CD4-positive, alpha-beta T cell treated with Interleukin-17A for 1 hour (primary cell): ENCODE measurements at places on chromosomes 6 and 20.

DNA sequence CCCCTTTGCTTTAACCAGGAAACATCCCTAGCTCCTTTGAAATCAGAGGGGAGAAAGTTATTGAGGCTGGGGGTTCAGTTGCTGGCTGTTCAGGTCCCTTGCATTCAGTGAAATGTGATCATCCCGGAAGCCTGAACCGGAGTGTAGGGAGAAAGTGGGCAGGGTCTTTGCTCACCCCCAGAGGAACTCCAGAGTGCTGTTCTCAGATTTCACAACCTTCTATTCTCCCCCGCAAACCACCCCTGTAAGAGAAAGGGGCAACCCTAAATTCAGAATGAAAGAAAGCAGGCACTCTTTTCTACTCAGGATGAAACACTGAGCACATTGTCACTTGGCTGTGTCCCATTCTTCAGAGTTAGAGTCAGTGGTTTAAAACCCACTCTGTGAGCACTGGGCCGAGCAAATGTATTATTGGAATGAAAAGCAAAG is 139.8 kb downstream of the KHDC1L start:
- no peak for DNase-seq

- no peak for DNase-seq
Measured at GRCh38 chr6:105482921-105483320, 80.0 kb upstream of the PREP start.

DNA sequence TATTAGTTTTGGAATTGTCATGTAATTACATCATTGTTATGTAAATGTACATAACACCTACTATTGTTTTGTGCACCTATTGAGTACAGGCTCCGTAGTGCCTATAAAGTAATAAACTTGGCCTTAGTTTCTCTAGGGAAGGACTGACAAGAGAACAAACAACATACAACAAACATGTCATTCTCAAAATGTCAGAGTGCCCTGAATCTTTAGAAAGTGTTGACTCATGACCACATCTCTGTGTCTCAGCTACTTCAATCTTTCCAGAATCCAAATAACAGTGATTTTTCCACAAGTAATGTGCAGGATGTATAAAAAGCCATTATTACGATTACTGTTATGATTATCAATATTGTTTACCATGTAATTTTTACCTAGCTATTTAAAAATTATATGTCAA is 17.2 kb downstream of the LAMP5 start:
- DNase-seq, result no peak

GRCh38 chr6:33994472-33995308 is 151.2 kb downstream of the GRM4 start:
- DNase-seq, result no peak

DNA sequence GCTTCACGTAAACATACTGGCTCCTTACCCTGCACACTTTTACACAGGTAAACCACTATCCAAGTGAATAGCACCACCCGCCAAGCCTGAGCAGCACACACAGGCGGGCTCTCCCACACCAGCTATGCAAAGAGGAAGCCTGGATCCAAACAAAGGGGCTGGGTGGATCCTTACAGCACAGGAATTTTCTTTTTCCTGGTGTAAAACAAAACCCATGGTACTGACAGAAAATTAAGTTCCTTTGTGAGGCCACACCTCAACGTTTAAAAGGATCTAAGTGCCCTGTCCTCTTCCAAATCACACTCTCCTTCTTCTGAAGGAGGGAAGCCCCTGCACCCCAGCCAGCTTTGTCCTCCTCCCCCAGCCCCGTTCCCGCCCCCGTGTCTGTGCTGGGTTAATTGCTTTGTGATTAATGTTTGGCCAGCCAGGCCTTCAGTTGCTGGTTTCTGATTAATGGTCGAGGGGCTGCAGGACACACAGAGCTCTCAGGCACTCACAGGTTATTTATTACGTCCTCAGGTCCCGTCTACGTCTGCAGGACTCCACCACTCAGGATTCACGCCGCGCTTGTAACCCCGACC is 6.1 kb downstream of the DACT2 start:
- DNase-seq, result no peak

DNA sequence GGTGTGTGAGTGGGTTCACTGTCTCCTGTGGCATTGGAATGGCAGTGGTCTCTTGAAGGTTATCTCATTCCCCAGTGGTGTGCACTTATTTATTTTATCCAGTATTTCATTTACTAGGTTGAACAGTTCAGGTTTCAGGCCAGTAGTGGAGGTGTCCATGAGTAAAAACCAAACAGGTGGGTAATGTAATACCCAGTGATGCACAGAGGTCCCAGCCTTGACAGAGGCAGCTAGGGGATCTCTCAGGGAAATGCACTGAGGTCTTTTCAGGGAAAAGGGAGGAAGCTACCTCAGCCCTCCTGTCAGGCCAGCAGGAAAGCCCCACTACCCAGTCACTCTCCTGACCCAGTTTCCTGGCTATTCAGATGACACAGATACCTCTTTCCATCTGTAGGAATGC is 403.6 kb downstream of the UTRN start:
- DNase-seq, result no peak

DNA sequence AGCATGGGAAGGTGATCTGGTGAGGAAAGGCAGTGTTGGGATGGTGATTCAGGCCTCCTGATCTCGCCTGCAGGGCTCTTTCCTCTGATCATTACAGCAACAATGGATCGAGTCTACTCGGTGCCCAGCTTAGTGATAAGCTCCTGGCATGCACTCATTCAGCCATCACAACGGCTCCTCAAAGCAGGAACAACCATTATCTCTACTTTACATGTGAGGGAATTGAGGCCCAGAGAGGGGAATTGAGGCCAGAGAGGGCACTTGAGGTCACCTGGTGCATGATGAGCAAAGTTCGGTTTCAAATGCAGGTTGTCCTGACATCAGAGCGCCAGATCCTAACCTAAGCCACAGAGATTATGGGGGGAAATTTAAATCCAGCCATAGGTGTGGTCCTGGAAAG is 42.0 kb upstream of the BPIFA2 start:
- no peak for DNase-seq

DNA sequence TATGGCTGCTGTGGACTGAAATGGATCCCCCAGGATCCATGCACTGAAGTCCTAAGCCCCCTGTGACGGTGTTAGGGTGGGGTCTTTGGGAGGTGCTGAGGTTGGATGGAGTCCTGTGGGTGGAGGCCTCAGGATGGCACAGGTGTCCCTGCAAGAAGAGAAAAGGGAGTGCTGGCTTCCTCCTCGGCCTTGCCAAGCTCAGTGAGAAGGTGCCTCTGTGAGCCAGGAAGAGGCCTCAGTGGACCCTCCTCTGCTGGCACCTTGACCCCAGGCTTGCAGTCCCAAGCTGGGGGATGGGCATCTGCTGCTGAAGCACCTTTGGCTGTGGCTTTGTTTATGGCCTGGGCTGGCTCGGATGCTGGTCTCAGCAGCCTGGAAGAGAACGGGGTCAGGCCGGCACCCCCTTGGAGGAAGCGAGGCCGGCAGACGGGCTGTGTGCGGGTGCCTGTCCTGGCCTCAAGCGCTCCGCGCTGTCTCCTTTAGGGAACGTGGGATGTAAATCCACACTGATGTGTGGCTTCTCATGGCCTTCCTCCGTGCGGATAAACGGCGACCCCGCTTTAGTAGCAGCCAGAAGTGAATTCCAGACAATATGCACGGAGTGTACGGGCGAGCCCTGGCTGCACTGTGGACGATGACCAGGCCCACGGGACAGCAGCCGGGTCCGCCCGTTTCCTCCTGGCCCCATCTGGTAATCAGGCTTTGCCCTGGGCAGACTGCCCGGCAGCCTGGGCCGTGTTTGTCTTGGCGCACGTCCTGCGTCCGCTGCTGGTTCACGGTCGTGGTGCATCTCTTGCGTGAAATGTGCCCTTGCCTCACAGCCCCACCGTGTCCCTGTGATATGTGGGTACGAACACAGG is 182.6 kb downstream of the ERMARD start:
- DNase-seq, result no peak

GRCh38 chr6:132853059-132853458 is 38.7 kb downstream of the RPS12 start:
- DNase-seq, result no peak

- DNase-seq, result no peak
Measured at GRCh38 chr6:71254323-71254722, 34.3 kb upstream of the OGFRL1 start.

DNA sequence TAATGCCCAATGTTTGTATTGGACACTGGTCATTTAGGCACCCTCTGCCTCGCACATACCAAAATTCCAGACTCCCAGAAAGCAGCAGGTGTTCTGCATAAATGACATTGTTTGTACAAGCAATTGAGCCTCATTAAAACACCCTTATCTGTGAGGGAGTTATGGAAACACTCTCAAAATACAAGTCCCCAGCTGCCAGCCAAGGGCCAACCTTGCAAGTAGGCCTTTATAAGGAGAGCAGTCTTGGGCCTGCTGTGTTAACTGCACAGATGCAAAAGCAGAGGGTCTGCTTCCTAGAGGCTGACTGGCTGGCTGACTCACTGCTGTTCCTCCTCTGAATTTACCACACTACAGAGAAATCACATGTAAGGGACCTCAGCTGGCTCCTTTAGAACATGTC is 150.4 kb upstream of the HMGN3 start:
- DNase-seq, result no peak

DNA sequence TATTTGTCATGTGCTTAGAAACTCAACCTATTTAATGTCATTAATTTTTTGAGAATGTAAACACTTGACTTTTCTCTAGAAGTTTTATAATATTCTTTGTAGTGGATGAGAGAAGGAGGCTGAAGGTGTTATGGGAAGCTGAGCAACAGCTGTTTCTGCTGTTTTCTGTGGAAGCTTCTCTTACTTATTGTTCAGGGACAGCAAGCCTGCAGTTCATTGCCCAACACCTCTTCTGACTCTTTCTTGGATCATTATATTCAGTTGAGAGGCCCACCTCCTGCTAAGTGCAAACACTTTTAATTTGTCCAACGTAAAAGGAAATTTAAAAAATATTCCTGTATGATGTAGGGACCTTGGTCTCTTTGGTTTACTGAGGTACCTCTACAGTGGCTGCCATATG is 12.0 kb upstream of the ADGRF4 start:
- DNase-seq, result no peak

- no peak for DNase-seq
Measured at GRCh38 chr6:25463441-25463840, 184.3 kb downstream of the CARMIL1 start.
